ENCODE measurements at places on chromosomes 2 and 18.

- no peak for DNase-seq
These were observed 176.8 kb downstream of the ZEB2 start for GRCh38 chr2:144343145-144343544.

- no peak for DNase-seq
These were observed 214.8 kb upstream of the GCFC2 start for GRCh38 chr2:75925331-75926024.

GRCh38 chr18:2879889-2880288 lies 33.1 kb downstream of the EMILIN2 start:
- DNase-seq: no peak

- no peak for DNase-seq
These were observed 94.8 kb downstream of the RHOB start for GRCh38 chr2:20541651-20542050.

GRCh38 chr2:48049371-48049770 lies 143.1 kb upstream of the FBXO11 start:
- no peak for DNase-seq

GRCh38 chr18:2096551-2096950 lies 474.8 kb downstream of the METTL4 start:
- DNase-seq: no peak

DNA sequence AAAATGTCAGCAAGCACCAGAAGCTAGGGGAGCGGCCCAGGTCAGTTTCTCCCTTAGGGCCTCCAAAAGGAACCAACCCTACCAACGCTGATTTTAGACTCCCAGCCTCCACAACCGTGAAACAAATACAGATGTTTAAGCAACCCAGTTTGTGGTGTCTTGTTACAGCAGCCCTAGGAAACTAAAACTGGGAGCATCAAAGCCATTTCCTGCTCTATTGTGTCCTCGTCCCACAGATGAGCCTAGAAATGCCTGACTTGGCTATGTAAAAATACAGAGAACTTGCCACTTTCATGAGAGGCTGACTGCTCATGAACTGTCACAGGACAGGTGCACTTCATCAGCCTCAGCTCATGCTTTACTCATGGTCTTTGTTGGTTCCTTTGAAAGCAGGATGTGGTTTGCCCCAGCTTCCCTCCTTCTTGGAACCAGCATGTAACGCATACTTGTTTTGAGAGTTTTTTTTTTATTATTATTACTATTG lies 97.6 kb upstream of the SLC39A10 start:
- DNase-seq: peak; percentile 73
